ENCODE measurements at places on chromosomes 13 and 19.
A peak's percentile ranks its signal among the peaks of the same experiment; 100 is the strongest.

DNA sequence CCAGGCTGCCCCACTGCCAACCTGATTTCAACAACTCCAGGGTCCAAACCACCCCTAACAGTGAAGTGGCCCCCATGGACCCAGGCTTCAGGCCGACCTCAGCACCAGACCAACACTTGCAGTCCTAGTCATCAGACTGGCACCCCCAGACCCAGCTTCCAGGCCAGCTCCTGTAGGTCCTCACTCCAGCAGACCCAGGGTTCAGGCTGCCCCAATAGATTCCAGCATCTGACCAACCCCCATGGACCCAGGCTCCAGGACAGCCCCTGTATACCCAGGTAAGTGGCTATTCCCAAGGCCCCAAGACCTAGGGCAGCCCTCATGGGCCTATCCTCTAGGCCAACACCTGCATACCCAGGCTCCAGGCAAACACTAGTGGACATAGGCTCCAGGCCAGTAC is 193.8 kb upstream of the OBI1 start:
- no peak for DNase-seq

- DNase-seq = no peak
Measured at GRCh38 chr19:6060600-6061375, 49.5 kb downstream of the RFX2 start.

DNA sequence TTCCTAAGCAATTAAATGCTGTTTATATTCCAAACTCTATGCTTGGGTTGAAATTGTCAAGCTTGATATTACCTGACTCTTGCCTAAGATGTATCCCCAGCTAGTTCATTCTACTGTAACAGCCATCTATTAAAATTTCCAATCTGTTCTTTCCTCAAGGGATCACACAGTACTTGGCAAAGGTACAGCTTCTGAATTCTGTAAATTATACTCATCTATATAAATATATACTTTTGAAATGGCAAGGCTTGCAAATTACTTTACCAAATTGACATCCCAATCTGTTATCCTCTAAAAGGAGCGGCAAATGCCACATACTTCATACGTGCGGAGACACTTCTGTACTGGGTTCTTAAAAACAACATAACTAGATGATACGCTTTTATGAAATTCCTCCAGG is 330.2 kb downstream of the DNAJC15 start:
- no peak for DNase-seq

DNA sequence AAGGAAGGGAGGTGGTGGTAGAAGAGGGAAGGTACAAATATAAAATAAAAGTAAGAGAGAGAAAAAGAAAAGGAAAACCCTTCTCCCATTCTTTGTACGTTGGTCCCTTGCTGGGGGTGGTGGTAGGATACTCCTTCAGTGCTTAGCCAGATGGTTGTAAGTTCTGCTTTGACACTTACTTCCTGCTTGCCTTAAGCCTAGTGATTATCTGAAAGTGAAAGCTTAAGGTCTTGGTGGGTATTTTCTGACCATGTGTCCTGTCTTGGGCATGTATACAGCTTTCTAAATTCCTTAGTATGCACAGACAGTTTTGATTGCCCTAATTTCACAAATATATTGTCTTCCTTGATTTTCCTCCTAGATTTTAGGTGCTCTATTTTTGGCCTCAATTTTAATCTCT is 314.8 kb downstream of the PCDH17 start:
- DNase-seq = no peak

DNA sequence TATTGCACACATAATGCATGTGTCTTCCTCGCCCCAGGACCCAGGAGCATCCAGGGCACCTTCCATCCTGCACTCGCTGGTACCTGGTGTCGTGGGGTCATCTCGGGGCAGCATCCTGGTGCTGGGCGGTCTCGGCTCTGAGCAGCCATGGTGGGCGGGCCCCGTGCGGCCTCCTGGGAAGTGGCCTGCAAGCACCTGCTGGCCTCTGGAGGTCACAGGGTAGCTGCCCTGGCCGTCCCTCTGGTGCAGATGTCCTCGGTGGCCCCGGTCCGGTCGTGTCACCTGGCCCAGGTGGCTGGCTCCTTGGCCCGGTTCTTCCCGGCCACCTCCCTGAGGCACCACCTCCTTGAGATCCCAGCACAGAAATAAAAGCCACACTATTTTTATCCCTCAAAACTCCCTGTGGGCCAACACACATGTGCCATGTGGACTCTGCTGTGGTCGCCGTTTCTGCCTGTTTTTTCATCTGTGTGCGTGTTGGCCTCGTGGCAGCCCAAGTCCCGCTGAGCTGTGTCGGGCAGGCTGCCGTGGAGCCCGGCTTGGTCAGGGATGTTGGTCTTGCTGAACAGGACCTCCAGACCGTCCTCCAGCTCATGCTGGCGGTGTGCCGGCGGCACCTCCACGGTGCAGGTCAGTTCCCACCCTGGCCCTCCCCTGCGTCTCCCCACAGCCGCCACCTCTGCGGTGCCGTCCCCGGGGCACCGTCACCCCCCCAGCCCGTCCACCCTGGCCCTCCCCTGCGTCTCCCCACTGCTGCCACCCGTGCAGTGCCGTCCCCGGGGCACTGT is 5.0 kb upstream of the GZMM start:
- DNase-seq = no peak

- no peak for DNase-seq
Measured at GRCh38 chr19:46454244-46454643, 17.1 kb downstream of the PNMA8A start.

GRCh38 chr13:107234319-107235073 is 666.6 kb upstream of the ARGLU1 start:
- DNase-seq = no peak

DNA sequence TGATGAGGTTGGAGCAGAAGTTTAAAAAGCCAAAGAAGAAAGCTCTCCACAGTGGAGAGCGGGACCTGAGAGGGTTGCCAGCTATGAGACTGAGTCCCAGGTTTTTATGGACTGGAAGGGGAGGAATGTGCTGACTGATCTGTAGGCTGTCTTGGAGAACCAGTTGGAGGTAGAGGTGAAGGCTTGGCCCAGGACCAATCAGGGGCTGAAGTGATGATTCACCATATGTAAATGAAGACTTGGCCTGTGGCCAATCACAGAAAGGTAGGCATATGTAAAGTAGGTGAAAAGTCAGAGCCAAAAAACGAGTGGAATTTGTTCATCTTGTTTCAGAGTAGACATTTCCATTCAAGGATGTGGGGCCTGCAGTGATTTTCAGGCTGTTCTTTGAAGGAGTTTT is 17.5 kb upstream of the KBTBD6 start:
- no peak for DNase-seq

GRCh38 chr13:92843549-92843948 is 383.1 kb upstream of the GPC6 start:
- no peak for DNase-seq

DNA sequence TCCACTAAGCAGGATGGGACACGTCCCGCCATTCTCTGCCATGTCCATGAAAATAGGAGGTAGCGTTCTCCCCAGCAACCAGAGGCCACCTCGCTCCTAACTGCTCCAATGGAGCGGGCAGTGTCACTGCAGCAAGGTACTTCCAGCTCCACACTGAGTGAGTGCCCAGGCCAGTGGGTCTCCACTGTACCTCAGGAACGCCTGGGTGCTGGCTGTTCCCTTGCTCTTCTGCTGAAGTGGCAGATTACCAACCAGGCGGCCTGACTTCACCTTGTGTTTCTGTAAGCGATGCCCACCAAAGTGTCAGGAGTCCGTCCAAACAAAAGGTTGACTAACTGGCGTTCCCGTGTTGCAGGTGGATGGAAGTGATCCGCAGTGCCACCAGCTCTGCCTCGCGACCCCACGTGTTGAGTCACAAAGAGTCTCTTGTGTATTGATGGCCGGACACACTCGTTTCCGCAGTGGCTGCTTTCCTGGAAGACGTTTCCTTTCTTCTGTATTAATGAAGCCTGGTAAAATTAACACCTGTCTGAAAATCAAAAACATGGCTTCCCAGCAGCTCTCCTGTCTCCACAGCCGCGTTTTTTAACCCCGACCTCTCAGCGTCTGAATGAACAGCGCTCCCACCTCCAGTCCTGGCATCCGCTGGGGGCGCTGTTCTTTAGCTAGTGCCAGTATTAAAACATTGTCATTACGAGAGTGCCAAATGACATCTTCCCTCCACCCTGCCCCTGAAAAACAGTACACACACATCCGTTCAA is 128.8 kb downstream of the STK24 start:
- DNase-seq = peak; percentile 80

- DNase-seq = no peak
Measured at GRCh38 chr19:3813473-3814392, 27.6 kb upstream of the MATK start.

- DNase-seq = no peak
Measured at GRCh38 chr13:110392510-110393240, 85.6 kb downstream of the COL4A2 start.

GRCh38 chr13:80562433-80563156 is 221.7 kb upstream of the SPRY2 start:
- DNase-seq = no peak

GRCh38 chr19:15197942-15198341 is 2.9 kb downstream of the NOTCH3 start:
- DNase-seq = no peak

DNA sequence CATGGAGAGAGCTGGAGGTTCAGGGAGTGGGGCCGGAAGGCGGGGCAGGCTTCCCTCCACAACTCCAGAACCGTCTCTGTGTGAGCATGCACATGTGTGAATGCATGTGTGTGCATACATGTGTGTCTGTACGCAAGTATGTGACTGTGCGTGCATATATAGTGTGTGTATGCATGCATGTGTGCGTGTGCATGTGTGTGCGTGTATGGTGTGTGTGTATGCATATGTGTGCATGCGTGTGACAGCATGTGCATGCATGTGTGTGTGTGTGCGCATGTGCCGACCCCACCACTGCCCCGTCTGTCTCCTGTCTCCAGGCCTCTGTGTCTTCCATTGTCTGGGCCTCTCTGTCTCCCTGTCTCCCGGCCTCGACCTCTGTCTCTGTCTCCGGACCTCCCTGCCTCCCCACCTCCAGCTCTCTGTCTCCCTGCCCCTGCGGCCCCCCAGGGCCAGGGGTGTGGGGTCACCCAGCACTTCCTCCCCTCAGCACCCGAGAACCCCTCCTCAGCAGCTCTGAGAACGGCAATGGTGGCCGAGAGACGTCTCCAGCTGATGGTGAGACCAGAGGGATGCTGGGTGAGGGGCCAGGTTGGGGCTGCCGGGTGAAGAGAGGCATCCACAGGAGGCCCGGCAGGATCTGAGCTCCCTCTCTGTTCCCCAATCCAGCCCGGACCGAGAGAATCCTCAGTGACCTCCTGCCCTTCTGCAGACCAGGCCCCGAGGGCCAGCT is 22.5 kb downstream of the ARHGEF1 start:
- DNase-seq = no peak

- no peak for DNase-seq
Measured at GRCh38 chr19:16235811-16236652, 38.3 kb downstream of the AP1M1 start.

GRCh38 chr13:39273953-39274738 is 235.9 kb downstream of the NHLRC3 start:
- no peak for DNase-seq

GRCh38 chr13:96415831-96416385 is 326.0 kb downstream of the HS6ST3 start:
- peak; percentile 14 for DNase-seq

GRCh38 chr13:76697288-76697687 is 188.9 kb downstream of the KCTD12 start:
- no peak for DNase-seq

DNA sequence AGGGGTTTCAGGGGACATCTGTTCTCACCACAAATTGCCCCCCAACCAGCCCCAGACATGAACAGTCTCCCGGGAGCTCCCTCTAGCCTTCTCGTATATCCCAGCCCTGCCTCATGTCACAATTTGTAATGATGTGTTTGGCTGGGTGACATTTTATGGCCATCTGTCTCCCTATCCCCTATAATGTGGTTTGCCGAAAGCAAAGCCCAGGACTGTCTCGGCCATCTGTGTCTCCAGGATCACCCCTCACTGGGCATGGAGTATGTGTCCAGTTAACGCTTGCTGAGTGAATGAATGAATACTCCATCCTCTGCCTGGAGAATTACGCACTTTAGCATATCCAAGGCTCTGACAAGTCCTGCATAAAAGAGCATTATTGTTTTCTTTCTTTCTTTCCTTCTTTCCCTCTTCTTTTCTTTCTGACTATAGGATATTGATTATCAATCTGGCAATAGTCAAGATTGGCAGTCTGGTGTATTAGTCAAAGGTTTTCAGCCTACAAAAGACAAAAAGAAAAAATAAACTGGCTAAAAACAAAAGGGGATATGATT is 15.1 kb downstream of the HPN start:
- no peak for DNase-seq

DNA sequence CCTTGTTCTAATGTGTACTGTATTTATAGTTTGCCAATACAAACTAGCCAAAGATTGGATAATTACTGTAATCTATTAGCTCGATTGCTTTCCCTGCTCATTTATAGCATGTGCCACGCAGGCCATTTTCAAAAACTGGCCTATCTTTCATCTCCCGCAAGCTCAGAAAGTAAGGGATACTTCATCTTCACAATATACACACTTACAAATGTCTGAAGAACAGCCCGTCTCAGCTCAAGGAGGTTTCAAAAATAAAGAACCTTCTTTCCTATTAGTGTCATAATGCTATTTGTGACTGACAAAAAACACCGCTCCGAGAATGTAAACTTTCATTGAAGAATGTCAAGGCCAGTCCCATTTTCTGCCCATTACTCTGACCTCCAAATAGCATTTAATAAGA is 306.4 kb upstream of the ZNF507 start:
- no peak for DNase-seq

GRCh38 chr13:94313321-94313910 is 166.1 kb downstream of the DCT start:
- DNase-seq = no peak

DNA sequence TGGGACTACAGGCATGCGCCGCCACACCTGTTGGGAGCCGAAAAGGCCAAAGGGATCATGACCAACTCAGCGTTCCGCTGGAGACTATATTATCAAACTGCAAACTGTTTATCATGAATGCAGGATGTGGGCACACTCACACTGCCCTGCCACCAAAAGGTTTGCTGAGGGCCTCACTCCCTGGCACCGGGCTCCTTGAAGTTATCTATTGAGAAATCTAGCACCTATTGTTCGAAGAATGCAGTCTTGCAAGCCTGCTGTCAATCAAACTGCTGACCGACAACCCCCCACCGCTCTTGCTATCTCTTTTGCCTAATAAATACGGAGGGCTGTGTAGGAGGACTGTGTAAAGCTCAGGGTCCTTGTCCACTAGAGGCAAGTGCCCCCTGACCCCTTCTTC is 5.2 kb upstream of the ZNF836 start:
- no peak for DNase-seq

DNA sequence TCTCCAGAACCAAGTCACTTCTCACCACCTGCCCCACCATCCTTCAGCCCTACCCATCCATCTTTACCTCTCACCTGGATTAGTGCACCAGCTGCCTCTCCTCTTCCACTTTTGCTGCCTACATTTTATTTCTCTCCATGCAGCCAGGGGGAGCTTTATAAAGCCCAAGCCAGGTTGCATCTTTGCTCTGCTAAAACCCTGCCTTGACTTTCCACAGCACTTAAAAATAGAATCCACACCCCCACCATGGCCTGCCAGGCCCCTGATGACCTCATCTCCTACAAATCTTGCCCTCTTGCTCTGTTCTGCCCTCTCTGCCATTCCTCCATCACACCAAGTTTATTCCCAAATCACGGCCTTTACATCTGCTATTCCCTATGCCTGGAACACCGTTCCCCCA is 1.8 kb downstream of the HOOK2 start:
- DNase-seq = no peak
